ENCODE measurements at places on chromosomes 4 and X. TPM values are rescaled to one million over a fixed set of nuclear protein-coding genes. Genes with fewer than 3 reads are reported as not detected.

The ART3 gene
- total RNA-seq: 0.33 TPM

The TBC1D19 gene
- 10.5 TPM for total RNA-seq

The DCAF8L2 gene
- total RNA-seq: 0.10 TPM

The CHIC1 gene
- total RNA-seq: 11.8 TPM

The IBSP gene
- not detected for total RNA-seq

The REPS2 gene
- 1.6 TPM for total RNA-seq

The DDX60 gene
- 11.1 TPM for total RNA-seq

The NSG1 gene
- total RNA-seq: 0.57 TPM

The NR3C2 gene
- total RNA-seq: 30.7 TPM

The MAGEA1 gene
- total RNA-seq: not detected

The TMEM33 gene
- 79.8 TPM for total RNA-seq

The MAGEB2 gene
- total RNA-seq: not detected

Data from vein endothelial cell (primary cell).